ENCODE measurements at places on chromosomes 6 and 20. TPM values are rescaled to one million over a fixed set of nuclear protein-coding genes. Genes with fewer than 3 reads are reported as not detected.

Gene IMPG1
- total RNA-seq = not detected

Gene KIF16B
- total RNA-seq = 1.9 TPM

Gene CGAS
- 0.05 TPM for total RNA-seq

Gene TINAG
- total RNA-seq = not detected

Gene MYLK4
- total RNA-seq = 0.26 TPM

Gene PTGIS
- not detected for total RNA-seq

Gene ZSCAN9
- total RNA-seq = 34.9 TPM

Gene CAP2
- total RNA-seq = 34.0 TPM

Gene KHDC1L
- not detected for total RNA-seq

Gene TRMT6
- 18.5 TPM for total RNA-seq

Gene TREM2
- total RNA-seq = not detected

Gene PSMG4
- total RNA-seq = 16.1 TPM

Gene LRRN4
- total RNA-seq = not detected

Gene SLC17A3
- total RNA-seq = not detected

Gene MUC21
- not detected for total RNA-seq

Gene SLC2A10
- 19.2 TPM for total RNA-seq

Gene SRMS
- not detected for total RNA-seq

Gene RIPPLY2
- total RNA-seq = not detected

Gene ROS1
- not detected for total RNA-seq

Gene LPA
- not detected for total RNA-seq

Gene C6orf141
- total RNA-seq = not detected

Gene LY6G6F
- not detected for total RNA-seq

Gene LRRC73
- not detected for total RNA-seq

Gene GGTLC1
- not detected for total RNA-seq
